ENCODE measurements at places on chromosomes 3 and 15.

GRCh38 chr3:58063022-58063815, 55.0 kb downstream of the FLNB start:
- no peak for DNase-seq

- DNase-seq: peak; percentile 77
These were observed at the start of gene THSD4 for GRCh38 chr15:71114887-71115566. THSD4 (plus strand) TSS chr15:71115471.

DNA sequence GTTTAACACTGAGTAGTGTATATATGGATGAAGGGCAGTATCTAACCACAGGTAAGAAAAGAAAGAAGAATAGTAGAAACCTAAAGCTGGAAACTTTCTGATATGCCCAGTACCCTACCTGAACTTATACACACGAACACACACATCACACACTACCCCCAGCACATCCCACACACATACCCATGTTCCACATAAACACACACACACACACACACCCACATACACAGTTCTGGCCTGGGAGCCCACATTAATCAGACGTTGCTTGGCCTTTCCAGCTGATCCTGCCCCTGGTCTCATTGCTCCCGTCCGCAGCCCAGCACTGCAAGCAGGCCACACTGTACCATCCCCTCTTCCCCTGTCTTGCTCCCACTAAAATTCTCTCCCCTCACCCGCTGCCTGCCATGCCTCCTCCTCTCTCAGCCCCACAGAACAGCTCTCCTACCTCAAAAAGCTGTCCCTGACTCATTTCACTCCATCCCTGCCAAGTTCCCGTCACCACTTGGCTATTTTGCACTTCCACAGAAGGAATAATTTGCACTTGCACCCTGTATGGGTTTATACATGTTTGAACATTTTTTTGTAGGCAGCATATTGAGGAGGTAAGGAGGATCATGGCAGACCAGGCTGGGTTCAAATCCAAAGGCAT, 185.8 kb upstream of the PPP2R3A start:
- DNase-seq: no peak

DNA sequence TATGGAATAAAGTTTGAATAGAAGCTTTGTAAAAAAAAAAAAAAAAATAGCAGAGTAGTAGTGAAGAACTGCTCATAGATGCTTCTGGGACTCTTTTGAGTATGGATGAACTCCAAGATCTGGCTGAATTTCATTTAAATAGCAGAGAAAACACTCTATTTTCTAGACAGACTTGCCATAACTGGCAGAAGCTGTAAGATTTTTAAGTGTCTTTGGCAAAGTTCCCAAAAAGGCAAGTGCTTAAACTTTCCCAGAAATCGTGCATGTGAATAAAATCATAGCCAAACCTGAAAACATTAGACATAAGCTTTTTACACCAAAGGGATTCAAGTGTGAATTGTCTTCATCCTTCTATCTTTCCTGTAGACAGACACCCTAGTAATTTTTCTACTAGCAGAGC, 110.3 kb upstream of the MITF start:
- DNase-seq: no peak

GRCh38 chr3:90054311-90054710, 946.9 kb downstream of the EPHA3 start:
- DNase-seq: no peak

DNA sequence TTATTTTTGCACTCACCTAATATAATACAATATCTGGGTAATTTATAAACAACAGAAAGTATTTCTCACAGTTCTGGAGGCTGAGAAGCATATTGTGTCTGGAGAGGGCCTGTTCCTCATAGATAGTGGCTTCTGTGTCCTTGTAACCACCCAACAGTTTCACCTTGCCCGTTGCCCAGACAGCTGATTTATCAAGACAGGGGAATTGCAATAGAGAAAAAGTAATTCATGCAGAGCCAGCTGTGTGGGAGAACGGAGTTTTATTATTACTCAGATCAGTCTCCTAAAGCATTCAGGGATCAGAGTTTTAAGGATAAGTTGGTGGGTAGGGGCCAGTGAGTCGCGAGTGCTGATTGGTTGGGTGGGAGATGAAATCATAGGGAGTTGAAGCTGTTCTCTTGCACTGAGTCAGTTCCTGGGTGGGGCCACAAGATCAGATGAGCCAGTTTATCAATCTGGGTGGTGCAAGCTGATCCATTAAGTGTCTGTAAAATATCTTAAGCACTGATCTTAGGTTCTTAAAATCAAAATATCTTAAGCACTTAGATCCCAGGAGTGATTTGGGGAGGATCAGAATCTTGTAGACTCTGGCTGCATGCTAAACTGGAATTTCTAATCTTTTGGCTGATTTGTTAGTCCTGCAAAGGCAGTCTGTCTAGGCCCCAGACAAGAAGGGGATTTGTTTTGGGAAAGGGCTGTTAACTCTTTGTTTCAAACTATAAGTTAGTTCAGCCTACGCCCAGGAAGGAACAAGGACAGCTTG, 33.9 kb upstream of the C15orf39 start:
- DNase-seq: peak; percentile 15

DNA sequence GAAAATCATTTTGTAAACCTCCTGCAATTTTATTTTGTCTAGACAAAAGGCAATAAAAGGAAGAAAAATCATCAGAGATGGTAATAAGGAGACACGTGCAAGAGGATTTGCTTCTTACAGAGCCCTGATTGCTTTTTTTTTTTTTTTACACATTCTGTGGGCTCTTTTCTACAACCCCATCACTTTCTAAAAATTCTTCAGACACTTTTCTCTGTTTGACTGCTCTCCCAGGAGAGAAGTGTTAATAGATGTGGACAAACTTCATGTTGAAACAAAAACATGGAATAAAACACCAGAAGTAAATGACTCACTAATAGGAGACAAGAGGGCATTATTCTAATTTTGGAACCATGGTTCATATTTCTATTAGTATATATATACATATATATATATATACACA, 114.4 kb upstream of the TPRG1 start:
- no peak for DNase-seq

GRCh38 chr3:86880066-86880465, 110.9 kb downstream of the VGLL3 start:
- no peak for DNase-seq

GRCh38 chr3:53974324-53974723, 82.7 kb upstream of the SELENOK start:
- no peak for DNase-seq

DNA sequence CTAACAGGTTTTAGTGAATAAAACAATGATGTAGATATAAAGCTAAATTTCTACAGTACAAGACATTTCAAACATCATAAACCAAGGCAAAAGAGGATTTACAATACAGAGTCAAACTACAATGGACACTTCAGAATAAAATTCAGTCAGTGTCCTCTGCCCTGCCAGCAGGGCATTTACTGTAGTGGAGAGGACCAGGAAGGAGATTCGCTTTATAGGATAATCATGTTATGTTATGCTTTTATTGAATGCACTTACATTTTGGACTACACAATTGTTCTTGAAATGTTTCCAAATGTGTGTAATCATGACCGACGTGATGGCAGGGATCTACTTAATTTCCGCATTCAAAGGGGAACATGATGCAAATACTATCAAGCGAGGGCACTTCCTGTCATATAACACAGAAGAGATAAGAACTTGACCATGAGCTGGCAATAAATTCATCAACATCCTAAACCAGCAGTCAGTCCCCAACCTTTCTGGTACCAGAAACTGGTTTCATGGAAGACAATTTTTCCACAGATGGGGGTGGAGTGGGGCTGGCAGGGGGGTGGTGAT, 925.6 kb downstream of the FHIT start:
- no peak for DNase-seq

GRCh38 chr15:32700501-32701150, 17.2 kb upstream of the GREM1 start:
- no peak for DNase-seq

DNA sequence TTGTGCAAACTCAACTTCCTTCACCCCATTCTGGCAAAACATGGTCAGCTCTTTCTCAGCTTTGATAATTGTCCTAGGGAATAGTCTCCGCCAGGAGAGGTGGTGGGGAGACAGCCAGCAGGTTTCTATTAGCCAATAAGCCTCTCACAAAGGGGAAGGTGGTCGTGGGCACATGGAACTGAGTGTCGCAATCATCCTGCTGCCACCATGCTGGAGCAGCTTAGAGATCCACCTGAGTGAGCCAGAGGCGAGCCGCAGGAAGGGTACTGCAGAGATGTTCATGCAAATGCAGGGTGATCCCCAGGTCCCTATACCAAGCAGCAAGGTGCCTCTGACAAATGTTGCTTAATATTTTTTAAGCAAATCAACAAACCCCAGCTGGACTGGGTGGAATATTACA, 182.8 kb downstream of the RORA start:
- DNase-seq: no peak

DNA sequence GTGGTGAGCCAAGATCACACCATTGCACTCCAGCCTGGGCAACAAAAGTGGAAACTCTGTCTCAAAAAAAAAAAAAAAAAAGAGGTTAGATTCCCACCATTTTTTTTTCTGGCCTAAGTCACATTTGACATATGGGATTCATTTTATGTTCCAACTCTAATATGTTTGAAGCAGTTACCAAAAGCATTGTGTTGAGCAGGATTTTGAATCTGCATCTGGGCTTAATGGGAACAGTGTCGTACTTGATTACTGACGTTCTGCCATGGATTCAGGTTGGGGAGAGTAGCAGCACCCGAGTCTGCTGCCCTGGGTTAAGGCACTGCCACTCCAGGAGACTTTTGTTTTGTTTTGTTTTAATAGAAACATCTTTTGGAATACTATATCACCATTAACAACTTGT, 348.7 kb upstream of the TBL1XR1 start:
- no peak for DNase-seq

DNA sequence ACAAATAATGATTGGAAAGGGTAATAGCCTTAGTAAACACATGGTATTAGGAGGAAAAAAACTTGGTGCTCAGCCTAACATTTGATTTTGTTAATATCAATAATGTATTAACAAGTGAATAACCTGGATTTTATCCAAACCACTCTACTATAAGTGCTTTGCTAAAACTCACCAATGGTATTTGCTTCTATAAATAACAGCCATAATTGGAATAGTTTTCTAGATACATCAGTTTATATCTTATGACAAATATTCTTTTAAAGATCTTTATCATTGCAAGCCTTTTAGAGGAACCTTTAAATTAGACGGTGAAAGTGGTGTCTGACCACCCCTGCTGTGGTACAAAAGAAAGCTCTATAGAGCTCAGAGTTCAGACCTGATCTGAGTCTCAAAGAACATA, 123.9 kb downstream of the SHOX2 start:
- DNase-seq: no peak

GRCh38 chr3:112149136-112149535, 16.1 kb upstream of the GCSAM start:
- no peak for DNase-seq

- no peak for DNase-seq
These were observed 14.4 kb downstream of the KY start for GRCh38 chr3:134636406-134636805.

- DNase-seq: peak; percentile 90
These were observed 50.3 kb downstream of the MED12L start for GRCh38 chr3:151135541-151136337.

All from activated CD4-positive, alpha-beta T cell treated with anti-CD3 and anti-CD28 coated beads, Interleukin-10, Interleukin-2, amounts not matched to agents 100 ng/mL and 50 ng/mL, durations not matched to agents 16 hours and 8 hours (primary cell).